ENCODE measurements at places on chromosomes 7 and 10. TPM values are rescaled to one million over a fixed set of nuclear protein-coding genes. Genes with fewer than 3 reads are reported as not detected.

- DNase-seq: no peak
Measured at GRCh38 chr10:85741626-85742300, 624.8 kb downstream of the GRID1 start.

Gene BAMBI
- polyA plus RNA-seq: 12.9 TPM

Gene ZNF488
- polyA plus RNA-seq: 0.10 TPM

- no peak for DNase-seq
Measured at GRCh38 chr7:40341836-40342235, 207.0 kb downstream of the SUGCT start.

Gene HOXA1
- polyA plus RNA-seq: 0.31 TPM

- no peak for DNase-seq
Measured at GRCh38 chr10:53469383-53469782, 696.8 kb upstream of the MBL2 start.

Gene ASB15
- not detected for polyA plus RNA-seq

- no peak for DNase-seq
Measured at GRCh38 chr7:35599645-35600044, 95.3 kb downstream of the HERPUD2 start.

DNA sequence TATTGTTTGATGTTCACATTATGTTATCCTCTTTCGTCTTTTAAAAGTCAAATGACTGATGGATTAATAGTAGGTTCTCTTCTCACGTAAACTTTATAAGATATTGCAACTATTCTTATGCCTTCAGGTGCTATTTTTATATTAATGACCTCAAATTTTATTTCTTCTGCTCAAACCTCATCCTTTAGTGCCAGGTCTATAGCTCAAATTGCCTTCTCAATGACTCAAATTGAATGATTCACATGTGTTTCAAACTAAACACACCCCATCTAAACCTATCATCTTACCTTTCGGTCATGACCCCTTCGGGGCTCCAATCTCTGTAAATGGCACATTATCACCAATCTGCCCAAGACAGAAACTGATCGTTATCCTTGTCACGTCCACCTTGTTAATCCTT, 22.0 kb upstream of the LIPF start:
- no peak for DNase-seq

Gene PLEKHA1
- 48.6 TPM for polyA plus RNA-seq

DNA sequence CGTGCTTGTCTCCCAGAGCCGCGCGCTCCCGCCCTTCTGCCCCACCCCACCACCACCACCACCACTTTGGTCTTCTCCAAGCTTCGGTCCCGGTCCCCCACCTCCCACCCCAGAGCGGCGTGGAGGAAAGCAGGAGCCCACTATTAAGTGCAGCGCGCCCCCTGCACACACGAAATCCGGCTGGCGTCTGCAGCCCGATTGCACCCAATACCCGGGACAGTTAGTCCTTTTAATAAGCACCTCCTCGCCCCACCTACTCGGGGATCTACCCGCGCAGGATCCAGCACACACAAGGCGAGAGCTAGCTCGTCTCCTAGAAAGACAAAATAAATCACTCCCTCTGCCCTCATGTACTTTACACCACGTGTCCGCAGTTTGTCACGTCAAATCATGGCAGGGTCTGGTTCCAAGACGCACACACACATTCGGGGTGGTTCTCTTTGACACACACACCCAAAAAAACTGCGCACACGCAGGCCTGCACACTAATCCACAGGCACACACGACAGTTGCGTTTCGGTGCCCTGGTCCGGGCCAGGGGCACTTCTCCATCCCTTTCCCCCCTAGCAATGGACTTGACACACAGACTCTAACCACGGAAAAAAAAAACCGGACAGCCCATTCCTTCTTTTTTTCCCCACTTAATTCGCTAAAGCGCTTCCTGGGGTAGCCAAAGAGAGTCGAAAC, 1.6 kb downstream of the SFMBT2 start:
- no peak for DNase-seq

- no peak for DNase-seq
Measured at GRCh38 chr10:60465801-60466200, 76.1 kb upstream of the ANK3 start.

DNA sequence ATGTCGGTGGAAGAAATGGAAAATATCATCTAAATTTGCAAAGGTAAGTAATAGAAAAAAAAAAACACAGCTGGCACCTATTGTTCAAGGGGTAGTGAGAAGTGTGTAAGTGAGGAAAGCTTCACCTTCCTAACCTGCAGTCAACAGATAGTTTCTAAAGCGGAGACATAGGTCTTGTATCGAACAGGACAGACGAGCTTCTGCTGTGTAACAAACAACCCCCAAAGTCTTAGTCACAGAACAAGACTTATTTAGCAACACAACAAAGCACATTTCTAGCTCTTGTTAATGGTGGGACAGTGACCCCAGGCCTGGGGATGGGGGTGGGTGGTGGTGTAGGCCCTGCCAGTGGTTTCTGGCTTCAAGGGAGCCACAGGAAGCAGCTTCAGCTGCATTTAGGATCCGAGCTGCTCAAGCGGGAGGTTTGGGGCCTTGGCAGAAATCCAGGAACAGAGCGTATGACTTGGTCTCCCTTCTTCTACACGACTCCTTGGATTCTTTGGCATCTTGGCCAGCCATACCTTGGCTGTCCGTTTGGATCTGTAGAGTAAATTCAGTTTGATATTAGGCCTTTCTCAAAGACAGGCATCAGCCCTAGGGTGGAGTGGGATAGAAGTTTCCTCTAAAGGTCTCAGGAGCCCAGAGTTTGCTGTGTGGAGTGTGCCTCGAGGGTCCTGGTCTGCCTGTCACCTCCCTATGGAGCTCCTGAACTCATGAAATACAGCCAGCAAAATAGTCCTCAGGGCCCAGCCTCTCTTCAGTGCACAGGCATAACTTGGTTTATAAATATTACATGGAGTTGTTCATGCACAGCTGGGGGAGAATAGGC, 56.9 kb upstream of the SHH start:
- no peak for DNase-seq

DNA sequence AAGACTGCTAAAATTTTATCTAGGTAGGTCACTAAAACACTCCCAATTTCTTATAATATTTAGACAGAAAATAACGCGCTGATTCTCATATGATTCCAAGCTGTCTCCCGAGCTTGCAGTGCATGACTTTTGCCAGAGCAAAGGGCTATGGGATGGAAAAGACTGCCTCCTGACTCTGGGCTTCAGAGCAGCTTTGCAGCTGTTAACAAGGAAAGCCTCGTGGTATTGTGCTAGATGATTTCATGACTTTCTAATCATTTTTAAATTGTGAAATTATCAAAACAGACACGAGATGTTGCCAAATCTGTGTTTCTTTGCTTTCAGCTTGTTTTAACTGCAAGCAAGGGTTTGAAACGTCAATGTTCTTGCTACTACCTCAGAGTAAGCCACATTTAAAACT, 238.3 kb downstream of the AGMO start:
- DNase-seq: no peak

Gene NME8
- polyA plus RNA-seq: not detected

Gene COL13A1
- polyA plus RNA-seq: 0.07 TPM

Gene PRRT4
- polyA plus RNA-seq: not detected

GRCh38 chr7:29413626-29414136, 150.0 kb upstream of the PRR15 start:
- no peak for DNase-seq

GRCh38 chr10:50946991-50947781, 61.8 kb upstream of the A1CF start:
- no peak for DNase-seq

DNA sequence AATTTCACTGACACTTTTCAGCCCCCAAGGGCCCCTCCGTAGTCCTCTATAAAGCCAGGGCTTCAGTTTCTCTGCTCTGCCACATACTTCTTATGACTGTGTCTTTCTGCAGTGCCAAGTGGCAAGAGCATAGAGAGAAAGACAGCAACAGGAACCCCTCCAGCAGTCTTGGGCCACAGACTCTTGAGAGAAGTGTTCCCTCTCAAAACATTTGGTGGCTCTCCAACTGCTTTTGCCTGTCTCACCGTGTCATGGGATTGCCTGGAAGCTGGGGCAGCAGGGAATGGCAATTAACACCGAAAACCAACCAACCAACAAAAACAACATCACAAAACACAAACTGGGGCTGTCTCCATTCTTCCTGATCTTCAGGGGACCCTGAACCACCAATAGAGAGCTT, 73.8 kb upstream of the ELN start:
- DNase-seq: no peak

Gene LIPM
- polyA plus RNA-seq: not detected

Gene SPRN
- not detected for polyA plus RNA-seq

GRCh38 chr7:126001349-126001748, 1071.7 kb upstream of the POT1 start:
- no peak for DNase-seq

- DNase-seq: no peak
Measured at GRCh38 chr7:132123773-132124172, 452.5 kb downstream of the PLXNA4 start.

GRCh38 chr10:13340626-13341376, 7.3 kb downstream of the SEPHS1 start:
- DNase-seq: no peak

Gene GSTO1
- polyA plus RNA-seq: 152 TPM

GRCh38 chr10:12432402-12433189, 83.2 kb downstream of the CAMK1D start:
- no peak for DNase-seq

DNA sequence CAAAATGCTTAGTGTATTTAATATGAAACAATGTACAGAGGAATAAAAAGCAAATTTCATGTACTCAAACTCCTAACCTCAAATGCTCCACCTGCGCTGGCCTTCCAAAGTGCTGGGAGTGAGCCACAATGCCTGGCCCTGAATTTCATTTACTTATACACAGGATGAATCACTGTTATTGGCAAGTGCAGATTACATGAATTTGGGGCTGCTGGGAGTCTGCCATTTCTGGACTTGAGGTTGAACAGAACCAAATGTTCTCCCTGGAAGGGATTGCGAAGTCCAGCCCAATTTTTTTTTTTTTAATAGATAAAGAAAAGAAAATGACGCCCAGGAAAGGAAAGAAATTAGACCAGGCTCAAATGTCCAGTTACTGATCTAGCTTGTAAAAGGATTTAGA, 6.8 kb upstream of the CSTF2T start:
- no peak for DNase-seq

DNA sequence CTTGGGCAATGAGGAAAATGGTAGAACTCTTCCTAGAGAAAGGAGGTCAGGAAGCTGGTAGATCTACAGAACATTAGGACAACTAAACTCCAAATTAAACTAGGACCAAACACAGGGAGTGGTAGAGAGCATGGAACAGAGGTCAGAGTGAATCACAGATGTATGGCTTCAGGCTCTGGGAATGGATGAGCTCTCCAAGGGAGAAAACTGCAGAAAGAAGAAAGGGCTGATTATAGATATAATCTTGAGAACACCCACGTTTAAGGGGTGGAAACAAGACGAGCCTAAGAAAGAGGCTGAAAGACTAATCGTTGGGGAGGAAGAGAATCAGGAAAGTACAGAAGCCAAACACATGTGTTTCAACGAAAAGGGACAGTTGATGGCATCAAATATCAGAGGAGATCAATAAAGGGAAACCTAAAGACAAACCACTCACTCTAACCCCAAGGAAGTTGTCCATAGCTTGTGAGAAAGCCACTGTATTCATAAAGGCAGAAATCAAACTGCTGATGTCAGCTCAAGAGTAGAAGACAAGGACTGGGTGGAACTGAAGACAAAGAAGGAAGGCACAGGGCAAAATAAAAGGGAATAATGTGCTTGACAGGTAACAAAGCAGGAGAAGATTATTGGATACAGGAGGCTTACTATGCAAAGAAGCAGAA, 41.4 kb downstream of the NUDCD3 start:
- DNase-seq: no peak

DNA sequence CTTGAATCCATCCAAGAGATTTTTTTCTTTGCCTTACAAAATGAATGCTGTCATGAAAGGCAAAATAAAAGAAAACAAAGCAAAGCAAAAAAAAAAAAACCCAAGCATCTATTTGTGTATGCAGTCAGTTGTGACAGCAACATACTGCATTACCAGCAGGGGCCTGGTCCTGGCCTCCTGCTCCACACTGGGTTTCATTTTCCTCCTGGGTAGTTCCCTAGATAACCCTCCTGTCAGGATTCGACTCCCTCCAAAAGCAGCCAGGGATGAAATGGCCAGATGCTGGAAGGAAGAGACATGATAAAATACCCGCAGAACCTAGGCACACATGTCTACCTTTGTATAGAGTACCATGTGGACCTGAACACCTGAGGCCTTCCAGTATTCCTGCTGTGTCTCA, 148.6 kb downstream of the NRCAM start:
- no peak for DNase-seq

Gene PDE6C
- not detected for polyA plus RNA-seq

- DNase-seq: no peak
Measured at GRCh38 chr10:49287689-49288340, 11.2 kb upstream of the C10orf71 start.

DNA sequence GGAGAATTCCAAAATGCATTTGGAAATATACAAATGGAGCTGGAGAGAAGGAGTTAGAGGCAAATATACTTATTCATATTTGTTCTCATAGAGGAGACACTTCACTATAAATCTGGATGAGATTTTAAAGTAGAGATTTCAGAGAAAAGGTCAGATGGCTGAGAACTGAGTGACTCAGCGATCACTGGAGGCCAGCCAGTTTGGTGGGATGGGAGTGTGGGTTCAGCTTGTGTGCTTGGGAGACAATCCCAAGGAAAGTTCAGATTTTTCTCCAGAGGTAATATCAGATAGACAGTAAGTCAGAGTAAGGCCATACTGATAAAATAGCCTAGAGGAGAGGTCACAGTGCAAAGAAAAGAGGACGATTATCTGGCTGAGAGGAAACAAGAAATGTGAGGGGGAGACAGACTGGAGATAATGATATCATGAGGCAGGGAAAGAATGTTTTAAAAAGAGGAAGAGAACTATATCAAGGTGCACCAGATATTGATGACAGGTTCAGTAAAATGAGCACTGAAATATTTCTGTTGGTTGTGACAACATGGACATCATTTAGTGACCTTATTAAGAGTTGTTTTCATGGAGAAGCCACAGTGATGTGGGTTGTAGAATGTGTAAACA, 67.0 kb downstream of the MDFIC start:
- no peak for DNase-seq

- no peak for DNase-seq
Measured at GRCh38 chr10:45144326-45145070, 143.8 kb downstream of the ZNF22 start.

DNA sequence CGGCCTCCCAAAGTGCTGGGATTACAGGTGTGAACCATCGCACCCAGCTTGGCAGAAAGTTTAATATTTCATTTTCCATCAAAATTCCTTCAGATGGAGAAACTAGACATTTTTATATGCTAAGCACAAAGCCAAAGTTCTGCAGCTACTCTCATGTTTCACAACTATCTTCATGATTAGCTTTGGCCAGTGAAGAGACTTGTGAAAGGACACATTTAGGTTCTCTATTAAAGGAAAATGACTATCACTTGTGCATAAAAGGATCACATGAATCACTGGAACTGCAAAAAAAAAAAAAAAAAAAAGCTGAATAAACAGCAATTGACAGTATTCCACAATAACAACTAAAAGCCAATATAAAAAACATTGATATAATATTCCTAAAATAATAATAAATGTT, 16.2 kb downstream of the FGFBP3 start:
- DNase-seq: no peak

DNA sequence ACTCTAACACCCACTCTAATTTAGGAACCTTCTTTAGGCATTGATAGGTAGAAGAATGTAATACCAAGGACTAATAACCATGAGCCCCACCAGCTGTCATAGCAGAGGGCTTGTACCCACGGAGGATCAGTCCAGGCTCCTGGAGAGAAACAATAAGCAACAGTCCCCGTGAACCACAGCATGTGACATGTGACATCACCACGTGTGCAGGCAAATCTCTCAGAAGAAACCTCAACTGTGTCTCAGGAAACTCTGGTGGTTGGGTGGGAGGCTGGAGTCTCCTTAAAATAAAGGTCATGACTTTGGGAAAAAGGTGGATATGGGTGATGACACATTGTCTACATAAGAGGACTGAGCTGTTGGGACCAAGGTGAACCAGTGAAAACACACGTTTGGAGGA, 653.9 kb upstream of the FOXK1 start:
- no peak for DNase-seq
